T-helper 1 cell (primary cell): ENCODE measurements at places on chromosomes 6 and 20.

DNA sequence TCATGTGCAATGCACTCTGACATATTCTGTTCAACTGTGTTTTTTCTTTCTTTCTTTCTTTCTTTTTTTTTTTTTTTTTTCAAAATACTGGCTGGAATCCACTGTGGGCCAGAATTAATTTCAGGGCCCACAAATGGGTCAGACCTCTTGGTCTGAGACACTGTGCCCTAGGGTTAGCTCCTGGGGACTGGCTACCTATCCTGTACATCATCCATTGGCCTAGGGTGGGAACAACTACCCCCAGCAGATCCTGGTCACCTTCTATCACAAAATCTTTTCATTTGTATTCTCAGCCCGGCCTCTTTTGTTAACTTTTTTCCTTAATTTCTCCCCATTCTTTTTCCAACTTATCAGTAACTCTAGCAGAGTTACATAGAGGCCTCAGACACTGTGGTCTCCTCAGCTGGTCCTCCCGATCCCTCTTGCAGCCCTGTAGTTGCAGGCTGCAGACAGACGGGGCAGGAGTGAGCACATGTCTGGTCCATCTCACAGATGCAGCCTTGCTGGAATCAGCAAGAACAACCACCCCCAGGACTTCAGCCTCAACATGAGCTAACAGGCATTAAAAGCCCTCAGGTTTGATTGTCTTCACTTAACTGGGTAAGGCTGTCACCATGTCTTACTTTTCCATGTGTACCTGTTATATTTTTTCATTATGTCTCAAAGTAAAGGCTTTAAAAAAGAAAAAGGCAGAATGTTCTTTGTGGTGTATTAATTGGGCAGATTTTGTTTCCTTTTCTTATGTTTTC is 41.3 kb downstream of the TXLNB start:
- peak; percentile 38 for DNase-seq

DNA sequence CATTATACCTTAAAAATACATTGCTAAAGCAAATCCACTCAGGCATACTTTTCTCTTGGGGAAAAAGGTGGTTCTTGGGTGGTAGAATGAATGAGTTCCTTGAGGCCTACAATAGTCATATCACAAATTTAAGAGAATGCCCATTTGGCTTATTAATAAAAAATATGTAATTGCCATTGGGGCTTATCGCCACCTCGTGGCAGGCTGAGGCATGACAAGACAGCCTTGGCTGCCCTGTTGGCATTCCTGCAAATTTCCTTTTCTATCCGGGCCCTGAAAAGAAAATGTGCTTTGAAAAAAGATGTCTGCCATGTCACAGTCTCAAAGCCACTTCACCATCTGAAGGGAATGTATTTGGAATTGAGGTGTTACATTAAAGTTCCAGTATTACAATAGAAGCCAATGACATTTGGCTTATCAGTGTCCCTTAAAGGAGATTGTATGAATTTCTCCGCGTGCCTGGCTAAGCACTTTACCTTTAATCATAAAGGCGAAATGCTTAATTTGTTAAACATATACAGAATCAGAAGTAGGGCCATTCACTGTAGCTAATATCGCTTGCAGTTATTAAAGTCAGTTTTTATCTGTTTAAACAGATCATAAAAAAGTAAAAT is 188.3 kb upstream of the ZFP64 start:
- DNase-seq, result no peak

DNA sequence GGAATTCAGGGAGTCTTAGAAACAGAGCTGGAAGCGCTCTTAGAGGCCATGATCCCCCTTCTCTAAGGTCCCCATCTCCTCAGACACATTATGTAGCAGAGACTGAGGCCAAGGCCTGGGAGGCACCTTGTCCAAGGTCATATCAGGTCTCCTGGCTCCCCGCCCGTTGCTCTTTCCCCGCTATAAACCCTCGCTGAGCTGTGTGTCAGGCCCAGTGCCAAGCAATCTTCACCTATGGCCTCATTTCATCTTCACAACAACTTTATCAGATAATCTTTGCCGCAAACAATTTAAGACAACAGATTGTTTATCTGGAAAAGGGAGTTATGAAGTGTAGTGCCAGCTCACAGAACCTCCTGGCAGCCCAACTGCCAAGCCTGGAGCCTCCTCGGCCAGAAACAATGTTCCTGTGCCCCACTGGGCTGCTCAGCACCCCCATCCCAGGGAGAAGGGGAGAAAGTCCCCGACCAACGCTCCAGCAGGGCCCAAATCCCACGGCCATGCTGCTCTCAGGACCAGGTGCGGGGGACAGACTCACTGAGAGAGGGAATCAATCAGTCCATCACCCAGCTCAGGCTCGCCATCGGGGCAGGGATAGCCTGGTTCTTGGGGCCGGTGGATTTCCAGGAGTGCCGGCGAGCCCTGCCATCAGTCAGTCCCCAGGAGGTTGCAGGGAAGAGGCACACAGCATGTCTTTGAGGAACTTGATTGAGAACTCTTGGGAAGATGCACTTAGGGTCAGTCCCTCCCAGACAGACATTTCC is 16.9 kb upstream of the FANCE start:
- DNase-seq, result no peak

DNA sequence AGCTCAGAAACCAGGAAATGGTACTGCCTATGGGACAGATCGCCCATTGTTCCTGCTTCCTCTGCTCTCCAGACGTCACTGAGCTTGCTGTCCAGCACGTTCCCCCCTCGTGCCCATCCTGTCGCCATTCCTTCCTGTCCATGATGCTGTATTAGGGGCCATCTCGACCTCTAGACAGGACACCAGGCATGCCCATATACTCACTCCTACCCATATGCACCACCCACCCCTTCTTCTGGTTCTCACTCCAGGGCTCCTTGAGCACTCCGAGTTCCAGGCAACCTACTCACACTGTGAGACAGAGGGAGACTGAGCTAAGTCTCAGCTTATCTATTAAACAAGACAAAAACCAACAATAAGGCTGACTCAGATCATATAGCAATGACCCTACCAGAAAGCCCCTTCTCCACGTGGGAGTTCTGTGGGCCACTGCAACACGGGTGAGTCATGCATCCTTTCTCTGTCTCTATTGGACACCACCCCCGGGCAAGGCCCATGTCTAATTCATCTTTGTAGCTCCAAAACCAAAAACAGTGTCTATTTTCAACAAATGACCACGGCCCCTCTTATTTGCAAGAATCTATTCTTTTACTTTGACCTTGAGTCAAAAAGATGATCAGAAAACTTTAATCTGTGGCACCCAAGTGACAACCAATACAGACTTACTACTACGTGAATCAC is 65.7 kb downstream of the PSMG4 start:
- DNase-seq, result no peak

DNA sequence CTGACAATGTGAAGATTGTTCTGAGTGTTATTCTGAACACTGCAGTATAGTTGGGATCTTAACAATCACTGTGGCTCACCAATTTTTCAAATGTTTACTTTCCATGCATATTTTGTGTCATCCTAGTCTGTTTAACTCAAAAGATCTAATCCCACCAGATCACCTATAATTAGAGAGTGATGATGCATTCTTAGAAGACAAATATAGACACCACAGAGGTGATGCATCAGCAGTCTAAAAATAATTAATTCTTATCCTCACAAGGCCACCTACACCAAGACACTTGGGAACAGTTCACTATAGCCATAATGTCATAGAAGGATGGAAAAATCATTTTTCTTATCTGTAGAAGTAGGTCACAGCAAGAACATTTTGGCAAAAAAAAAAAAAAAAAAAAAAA is 154.8 kb downstream of the UBE3D start:
- no peak for DNase-seq

GRCh38 chr6:120774275-120774674 is 560.0 kb downstream of the TBC1D32 start:
- DNase-seq, result no peak

- DNase-seq, result no peak
Observed at GRCh38 chr6:170344631-170345576, 38.3 kb downstream of the FAM120B start.

DNA sequence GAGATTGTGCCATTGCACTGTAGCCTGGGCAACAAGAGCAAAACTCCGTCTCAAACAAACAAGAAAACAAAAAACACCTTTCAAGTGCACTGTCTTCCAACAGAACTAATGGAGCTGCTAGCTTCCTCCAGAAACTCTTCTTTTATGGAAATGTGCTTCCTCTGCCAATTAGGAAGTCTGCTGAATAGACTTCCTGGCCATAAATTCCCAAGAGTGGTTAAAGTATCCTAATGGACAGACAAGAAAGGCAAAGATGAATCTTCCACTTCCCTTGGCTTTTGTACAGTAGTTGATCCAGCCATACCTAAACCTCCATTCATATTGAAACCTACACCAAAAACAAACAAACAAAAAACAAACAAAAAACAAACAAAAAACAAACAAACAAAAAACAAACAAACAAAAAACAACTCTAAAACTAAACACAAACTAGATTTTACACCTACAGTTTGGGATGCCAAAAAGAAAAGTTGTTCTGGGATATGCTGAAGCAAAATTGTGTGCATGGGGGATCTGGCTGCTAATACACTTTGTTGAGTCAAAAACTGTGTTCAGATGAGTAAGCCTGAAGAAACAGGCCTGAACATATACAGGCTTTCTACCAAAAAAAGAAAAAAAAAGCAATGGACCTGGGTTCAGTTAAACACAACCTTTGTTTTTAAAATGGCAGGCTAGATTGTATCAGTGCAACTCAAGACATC is 59.8 kb upstream of the CARMIL1 start:
- DNase-seq, result no peak

DNA sequence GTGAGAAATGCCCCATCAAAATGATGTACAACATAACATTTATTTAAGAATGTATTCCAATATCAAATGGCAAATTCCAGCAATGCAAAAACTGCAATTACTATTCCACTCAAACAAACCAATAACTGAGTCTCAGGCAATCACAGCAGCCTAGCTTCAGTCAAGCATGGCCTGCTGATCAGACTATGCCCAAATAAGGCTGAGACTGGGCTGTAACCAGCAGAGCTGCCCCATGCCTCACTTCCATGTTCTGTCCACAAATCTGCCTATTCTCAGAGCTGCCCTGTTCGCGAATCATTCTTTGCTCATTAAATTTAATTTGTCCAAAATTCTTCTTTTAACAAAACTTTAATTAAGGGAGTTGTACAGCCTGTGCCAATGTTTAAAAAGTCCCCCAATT is 155.4 kb downstream of the FNDC1 start:
- no peak for DNase-seq

- DNase-seq, result no peak
Observed at GRCh38 chr20:24756292-24757025, 192.6 kb upstream of the CST7 start.

GRCh38 chr20:61692479-61692878 is 373.2 kb downstream of the TAF4 start:
- no peak for DNase-seq

DNA sequence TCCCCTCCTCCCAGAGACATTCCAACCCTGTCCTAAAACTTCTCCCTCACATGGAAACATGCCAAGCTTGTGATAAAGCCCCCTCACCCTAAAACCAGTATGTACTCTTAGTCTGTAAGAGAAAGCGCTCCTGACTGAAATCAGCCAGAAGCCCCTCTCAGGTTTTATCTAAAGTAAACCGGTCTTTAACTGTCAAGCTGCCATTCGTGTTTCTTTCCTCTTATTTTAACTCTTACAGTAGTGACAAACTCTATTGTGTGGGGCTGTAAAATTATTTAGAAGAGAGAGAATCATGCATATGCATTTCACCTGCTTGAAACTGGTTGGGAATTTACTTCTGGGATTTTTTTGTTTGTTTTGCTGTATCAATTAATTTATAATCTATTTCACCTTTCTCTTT is 62.7 kb downstream of the FARS2 start:
- no peak for DNase-seq

DNA sequence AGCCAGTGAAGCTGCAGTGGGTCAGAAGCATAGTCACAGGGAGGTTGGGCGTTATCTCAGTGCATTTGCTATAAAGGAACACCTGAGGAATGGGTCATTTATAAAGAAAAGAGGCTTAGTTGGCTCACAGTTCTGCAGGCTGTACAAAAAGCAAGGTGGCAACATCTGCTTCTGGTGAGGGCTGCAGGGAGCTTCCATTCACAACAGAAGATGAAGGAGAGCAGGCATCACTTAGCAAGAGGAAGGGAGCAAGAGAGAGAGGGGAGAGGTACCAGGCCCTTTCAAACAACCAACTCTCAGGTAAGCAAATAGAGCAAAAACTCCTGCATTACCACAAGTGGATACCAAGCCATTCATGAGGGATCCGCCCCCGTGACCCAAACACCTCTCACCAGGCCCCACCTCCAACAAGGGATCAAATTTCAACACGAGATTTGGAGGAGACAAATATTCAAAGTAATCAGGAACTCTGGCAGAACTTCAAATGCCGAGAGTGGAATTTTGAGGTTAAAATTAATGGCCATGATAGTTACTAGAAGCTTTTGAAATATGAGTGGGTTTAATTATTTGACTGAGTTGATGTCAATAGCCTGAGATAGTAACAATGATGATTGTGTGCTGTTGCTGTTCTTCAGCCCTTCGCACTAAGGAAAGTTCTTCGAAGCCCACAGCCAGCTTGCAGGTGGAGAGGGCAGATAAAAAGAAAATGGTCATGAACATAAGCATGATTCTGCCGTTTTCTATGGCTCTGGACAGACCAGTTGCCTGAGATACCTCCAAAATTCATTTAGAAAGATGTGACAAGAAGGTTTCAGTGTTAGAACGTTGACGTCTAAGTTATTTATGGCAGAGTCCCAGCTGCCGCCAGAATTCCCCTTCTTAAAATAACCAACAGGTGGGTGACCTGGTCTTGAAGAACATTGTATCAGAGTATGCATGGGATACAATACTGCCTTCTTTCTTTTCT is 55.3 kb upstream of the ADTRP start:
- no peak for DNase-seq

- DNase-seq, result no peak
Observed at GRCh38 chr20:53556267-53556897, 37.3 kb downstream of the ZNF217 start.

DNA sequence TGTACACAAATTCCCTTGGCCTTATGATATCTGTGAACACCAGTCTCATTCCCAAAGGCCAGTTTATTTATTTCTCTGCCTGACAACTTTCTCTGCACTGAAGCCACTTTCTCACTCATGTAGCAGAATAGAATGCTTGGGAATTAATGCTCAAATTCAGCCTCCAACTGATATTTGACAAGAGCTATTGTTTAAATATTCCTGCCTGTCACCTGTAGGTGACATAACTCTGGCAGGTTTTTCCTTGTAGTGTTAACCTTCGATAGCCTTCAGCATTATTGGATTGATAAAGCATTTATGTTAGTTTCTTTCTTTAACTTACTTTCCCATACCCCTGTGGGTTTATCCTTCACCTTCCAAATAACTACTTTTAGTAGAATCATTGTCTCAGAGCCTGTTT is 1183.2 kb upstream of the ADGRB3 start:
- no peak for DNase-seq
